Osteoblast (primary cell): ENCODE measurements at places on chromosomes 11 and 22. TPM values are rescaled to one million over a fixed set of nuclear protein-coding genes. Genes with fewer than 3 reads are reported as not detected.

The FOLR3 gene
- 0.88 and 1.1 TPM in 2 replicates for total RNA-seq

The RCOR2 gene
- under 0.01 TPM in 2 replicates for total RNA-seq

The GGT5 gene
- total RNA-seq, result 7.2 and 16.2 TPM in 2 replicates

The ARHGAP8 gene
- 0.29 and 0.36 TPM in 2 replicates for total RNA-seq

The TUG1 gene
- 71.9 and 74.6 TPM in 2 replicates for total RNA-seq

The HEPACAM gene
- total RNA-seq, result under 0.01 TPM in 1 of 2 replicates, not detected in the other

The SHISAL1 gene
- total RNA-seq, result 52.5 and 57.2 TPM in 2 replicates

The CBLIF gene
- total RNA-seq, result not detected in 2 replicates

The GRIK4 gene
- total RNA-seq, result under 0.01 and 0.29 TPM in 2 replicates

The SPDYC gene
- not detected in 2 replicates for total RNA-seq

The GDPD4 gene
- not detected in 2 replicates for total RNA-seq

The GLB1L2 gene
- 0.29 and 0.36 TPM in 2 replicates for total RNA-seq

The PLA2G3 gene
- 0.29 and 0.36 TPM in 2 replicates for total RNA-seq

The KCNJ4 gene
- not detected in 2 replicates for total RNA-seq

The ART1 gene
- not detected in 2 replicates for total RNA-seq

The AIFM3 gene
- 0.59 and 0.72 TPM in 2 replicates for total RNA-seq

The CHRM1 gene
- under 0.01 TPM in 1 of 2 replicates, not detected in the other for total RNA-seq

The TESMIN gene
- not detected in 2 replicates for total RNA-seq

The SCN3B gene
- under 0.01 TPM in 2 replicates for total RNA-seq

The API5 gene
- total RNA-seq, result 75.7 and 91.2 TPM in 2 replicates

The GAB4 gene
- not detected in 2 replicates for total RNA-seq
